ENCODE measurements at places on chromosomes 6 and 20.
A peak's percentile ranks its signal among the peaks of the same experiment; 100 is the strongest.

DNA sequence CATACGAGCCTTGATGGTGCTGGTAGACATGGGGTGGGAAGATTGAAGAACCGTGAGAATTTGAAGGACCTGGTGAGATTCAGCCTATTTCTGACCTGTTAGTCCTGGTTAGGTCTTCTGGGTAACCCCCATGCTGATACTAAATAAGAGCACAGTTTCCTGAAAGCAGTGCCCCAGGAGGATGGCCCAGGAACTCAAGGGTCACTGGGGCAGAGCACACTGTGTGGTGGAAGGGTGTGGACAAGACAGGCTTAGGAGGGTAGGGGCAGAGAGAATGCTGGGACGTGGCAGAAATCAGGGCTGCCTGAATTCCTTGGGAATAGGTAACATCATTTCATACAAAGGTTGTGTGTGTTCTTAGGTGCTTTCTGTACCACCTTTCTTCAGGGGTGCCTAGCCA is 31.9 kb upstream of the ENPP1 start:
- no peak for DNase-seq

- DNase-seq: no peak
These were observed 56.8 kb upstream of the HINT3 start for GRCh38 chr6:125899726-125900182.

DNA sequence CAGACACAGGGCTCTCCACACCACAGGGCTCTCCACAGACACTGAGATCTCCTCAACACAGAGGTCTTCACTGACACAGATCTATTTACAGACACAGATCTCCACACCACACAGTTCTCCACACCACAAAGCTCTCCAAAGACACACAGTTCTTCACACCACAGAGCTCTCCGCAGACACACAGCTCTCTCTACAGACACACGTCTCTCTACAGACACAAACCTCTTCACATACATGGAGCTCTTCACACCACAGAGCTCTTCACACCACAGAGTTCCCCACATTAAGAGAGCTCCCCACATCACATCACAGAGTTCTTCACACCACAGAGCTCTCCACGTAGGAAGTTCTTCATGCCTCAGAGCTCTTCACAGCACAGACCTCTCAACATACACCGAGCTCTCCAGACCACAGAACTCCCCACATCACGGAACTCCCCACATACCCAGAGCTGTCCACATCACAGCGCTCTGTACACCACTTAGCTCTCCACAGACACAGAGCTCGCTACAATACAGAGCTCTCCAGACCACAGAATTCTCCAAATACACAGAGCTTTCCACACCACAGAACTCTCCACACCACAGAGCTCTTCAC is 53.9 kb downstream of the ERMARD start:
- no peak for DNase-seq

GRCh38 chr20:40497899-40498691 is 190.9 kb downstream of the MAFB start:
- no peak for DNase-seq

DNA sequence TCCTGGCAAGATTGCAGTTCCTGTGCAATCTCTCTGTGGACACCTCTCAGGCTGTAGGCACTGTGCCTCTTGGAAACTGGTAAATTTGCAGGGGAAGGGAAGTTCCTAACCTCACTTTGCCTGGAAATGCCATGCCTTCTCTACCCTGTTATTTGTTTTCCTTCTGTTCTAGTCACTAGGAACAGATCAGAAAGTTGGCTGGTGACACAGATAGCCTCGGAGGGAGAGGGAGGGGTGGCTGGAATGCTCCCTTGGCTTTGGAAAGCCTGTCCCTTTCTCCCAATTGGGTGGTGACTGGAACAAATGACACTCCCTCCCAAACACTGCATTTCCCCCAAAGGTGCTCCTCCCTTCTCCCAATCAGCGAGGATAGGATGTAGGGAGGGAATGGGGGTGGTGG is 131.5 kb upstream of the F13A1 start:
- DNase-seq: no peak

DNA sequence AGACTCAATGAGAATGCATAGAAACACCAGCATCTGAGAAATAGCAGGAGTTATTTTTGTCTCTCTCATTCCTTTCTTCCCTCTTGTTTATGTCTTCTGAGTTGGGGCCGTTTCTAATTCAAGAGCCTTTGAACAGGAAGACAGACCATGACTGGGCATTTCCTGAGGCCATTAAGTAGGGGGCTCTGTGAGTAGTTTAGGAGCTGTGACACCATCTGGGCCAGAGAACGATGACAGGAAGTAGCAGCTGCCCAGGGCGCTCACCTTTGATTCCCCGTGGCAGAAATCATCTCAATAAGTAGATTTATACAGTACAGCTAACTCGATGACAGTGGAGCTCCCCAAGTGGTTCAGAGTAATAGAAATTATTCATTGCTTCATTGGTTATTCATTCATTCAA is 298.4 kb upstream of the PLN start:
- DNase-seq: no peak

DNA sequence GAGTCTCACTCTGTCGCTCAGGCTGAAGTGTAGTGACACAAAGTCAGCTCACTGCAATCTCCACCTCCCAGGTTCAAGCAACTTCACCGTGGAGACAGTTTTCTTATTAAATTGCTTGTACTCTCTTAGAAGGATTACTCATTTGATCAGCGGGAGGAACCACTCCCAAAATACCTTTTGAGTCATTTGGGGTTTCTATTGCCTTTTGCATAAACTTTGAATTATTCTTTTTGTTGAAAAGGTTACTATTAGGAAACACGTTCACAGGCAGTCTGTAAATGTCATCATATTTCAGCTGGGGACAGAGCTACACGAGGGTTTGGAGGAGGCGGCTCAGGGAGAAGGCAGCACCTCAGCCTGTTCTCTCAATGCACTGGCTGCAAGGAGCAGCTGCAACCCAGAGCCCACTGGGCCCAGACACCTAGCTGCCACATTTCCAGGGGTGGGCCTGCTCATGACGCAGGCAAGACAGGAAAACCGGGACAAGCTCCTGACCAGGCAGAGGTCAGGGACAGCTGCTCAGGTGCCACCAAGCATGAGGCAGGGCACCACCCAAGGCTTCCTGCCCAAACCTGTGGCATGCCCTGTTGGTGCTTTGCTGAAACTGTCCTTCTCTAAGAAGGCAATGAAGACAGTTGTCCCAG is 205.9 kb downstream of the BMP7 start:
- no peak for DNase-seq

GRCh38 chr6:6178795-6179194 is 141.7 kb downstream of the F13A1 start:
- DNase-seq: no peak

DNA sequence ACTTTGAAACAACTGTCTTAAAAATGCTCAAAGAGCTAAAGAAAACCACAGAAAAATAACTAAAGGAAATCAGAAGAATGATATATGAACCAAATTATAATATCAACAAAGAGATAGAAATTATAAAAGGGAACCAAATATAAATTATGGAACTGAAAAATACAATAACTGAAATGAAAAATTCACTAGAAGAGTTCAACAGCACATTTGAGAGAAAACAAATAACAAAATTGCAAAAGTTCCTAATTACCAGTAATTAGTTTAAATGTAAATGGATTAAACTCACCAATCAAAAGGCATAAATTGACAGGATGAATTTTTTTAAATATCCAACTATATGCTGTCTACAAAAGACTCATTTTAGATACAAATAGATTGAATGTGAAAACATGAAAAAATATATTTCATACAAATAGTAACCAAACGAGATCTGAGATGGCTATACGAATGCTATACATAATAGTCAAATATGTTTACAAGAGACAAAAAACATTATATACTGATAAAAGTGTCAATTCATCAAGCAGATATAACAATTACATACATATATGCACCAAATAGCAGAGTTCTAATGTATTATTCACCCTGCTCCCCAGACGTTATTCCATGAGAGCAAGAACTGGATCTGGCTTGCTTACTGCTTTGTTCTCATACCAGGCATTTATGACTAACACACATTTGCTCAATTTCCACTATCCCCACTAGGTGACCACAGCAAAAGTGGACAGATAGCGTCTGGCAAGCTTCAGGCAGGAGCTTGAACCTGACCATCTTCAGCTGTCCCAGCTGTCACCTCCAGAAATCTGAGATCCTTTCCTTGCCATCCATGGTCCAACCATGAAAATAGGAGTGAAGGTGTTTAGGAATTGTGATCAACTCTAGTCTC is 72.4 kb upstream of the SIRPA start:
- peak; percentile 67 for DNase-seq

GRCh38 chr20:63487781-63488241 is 11.1 kb downstream of the EEF1A2 start:
- no peak for DNase-seq

DNA sequence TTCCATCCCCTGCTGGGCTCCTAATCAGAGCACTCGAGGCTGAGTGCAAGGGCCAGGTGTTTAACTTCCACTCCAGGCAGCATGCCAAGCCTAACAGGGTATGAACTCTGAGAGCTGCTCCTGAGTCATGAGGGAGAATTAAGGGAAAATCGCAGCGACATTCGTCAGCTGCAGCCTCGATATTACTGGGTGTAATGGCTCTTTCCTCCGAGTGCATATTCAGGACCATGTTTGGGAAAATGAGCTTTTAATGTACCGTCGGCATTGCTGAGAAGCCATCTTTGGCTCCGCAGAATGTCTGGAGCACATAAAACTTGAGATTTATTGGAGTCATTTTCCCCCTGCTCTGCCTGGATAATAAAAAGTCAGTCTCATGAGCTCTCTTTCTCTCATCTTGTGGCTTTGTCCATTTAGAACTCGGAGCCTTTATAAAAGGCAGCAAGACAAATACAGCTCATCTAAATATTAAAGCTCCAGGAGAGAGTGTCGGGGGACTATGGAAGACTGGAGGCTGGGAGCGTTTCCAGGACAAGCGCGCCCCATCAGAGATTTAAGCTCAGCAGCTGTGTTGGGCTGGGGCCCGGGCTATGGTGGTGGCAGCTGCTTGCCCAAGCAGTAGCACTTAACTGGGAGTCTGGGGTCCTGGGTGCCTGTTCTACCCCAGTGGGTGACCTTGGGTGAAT is 103.7 kb downstream of the TOX2 start:
- peak; percentile 99 for DNase-seq

- DNase-seq: peak; percentile 19
These were observed 66.6 kb downstream of the CSE1L start for GRCh38 chr20:49112596-49113274.

GRCh38 chr6:55913228-55914195 is 38.1 kb upstream of the BMP5 start:
- no peak for DNase-seq

GRCh38 chr20:36154700-36155628 is at the start of gene EPB41L1:
EPB41L1 (plus strand) TSS chr20:36154740; CDS start chr20:36173778, 19,038 bp downstream.
- DNase-seq: no peak
